ENCODE measurements at places on chromosomes 11 and 22.

DNA sequence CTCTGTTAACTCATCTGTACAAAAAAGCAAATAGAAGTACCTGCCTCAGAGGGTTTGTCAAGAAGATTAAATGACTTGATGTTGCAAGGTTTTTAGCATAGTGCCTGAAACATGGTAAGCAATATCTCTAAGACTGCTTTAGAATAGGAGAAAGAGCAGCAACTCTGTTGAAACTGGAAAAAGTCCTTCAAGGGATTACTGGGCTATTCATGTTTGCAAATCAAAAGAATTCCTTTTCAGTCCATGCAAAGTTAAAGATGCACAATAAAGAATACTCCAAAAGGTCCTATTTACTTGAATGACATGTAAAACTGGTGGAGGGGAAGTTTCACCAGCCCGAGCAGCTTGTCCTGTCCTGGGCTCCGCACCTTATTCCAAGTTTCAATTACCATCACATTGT is 70.6 kb downstream of the C2CD3 start:
- no peak for DNase-seq

- DNase-seq, result no peak
These were observed 134.7 kb upstream of the KIRREL3 start for GRCh38 chr11:127135256-127135655.

DNA sequence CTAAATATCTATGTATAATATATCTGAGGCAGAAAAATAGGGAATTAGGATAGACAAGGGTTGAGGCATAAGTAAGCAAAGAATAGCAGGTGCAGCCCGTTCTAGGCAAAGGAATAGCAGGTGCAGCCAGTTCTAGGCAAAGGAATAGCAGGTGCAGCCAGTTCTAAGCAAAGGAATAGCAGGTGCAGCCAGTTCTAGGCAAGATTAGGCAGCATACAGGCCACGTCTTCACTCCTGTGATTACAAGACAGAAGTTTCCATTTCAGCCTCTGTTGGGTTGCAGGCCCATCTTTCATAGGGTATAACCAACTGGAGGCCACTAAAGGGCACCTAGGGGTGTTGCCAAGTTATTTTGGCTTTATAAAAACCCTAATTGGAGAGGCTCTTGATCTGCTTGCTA is 28.8 kb upstream of the CHORDC1 start:
- no peak for DNase-seq

GRCh38 chr11:44507896-44508445 is 57.5 kb upstream of the CD82 start:
- no peak for DNase-seq

GRCh38 chr11:66866511-66866986 is 9.7 kb downstream of the LRFN4 start:
- DNase-seq, result no peak

- DNase-seq, result no peak
These were observed 9.7 kb downstream of the DEUP1 start for GRCh38 chr11:93340223-93340622.

DNA sequence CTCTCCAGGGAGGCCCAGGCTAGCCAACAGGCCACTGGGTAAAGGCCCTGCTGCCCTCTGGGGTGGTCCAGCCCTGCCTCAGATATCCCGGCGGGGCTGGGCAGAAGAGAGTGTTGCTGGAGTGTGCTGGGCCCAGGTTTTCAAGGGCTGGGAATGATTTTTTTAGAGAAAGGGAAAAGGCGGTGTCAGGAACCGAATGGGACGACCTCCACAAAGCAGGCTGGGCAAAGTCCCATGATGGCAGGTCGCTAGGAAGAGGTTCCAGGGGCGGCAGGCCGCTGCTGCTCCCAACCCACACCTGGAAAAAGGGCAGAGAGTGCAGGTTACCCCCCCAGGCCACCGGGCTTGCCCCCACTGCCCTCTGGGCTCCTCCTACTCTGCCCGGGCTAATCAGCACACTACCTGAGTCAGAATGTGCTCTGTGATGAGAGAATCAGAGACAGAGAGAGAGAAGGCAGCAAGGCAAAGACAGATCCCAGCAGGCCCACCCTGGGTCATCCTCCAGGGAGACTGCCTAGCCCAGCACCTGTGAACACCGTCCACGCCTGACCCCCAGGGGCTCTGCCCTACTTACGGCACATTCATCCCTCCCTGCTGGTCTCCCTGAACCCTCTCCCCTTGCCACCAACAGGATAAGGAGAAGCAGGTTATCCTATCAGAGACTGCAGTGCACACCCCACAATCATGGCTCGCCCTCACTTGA is 4.6 kb downstream of the PATZ1 start:
- DNase-seq, result no peak

GRCh38 chr22:27856386-27856785 is 54.8 kb upstream of the MN1 start:
- no peak for DNase-seq

DNA sequence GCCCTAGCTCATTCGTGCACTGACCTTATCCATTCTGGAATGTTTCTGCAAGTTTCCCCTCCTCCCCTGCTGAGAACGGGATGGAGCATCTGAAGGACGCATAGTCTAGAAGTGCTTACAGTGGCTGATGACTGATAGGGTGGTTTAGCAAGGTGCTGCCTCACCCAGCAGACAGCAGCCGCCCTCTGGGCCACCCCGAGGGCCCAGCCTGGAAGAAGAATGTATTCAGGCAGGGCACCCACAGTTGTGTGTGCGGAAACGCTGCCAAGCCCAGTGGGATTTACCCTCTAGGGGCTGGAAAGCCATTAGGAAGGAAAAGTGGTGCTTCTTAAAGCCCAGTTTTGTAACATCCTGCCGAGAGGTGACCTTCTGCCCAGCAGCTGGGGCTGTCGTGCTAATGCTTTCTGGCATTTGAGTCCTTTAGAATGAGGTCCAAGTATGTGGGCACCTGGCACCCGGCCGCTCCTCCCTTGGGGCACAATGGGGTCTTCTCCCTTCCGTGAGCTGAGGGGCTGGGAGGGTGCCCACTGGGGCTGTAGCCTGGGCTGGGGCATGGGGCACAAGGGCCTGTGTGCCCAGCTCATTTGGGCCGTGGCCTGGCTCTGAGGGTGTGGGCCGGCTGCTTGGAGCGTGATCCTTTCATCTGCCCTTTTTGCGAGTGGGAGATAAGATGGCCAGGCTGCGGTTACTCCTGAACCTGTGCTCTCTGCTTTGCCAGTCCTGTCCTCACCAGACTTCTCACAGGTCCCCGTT is 14.4 kb downstream of the FBLN1 start:
- DNase-seq, result no peak

DNA sequence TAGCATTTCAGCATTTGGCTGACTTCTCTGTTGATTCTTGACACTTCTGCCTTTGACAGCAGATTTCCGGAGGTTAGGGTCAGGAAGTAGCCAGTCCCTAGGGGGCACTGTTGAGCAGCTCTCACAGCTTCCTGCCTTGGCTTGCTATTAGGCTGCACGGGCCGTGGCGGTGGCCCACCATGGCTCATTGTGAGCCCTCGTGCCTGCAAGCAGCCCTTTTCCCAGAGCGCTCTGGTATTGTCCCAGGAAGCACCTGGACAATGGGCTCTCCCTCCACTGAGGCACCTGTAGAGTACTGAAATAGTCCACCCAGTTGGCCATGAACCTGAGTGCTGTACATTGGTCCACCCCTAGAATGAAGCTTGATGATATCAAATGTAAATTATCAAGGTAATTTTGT is 100.2 kb upstream of the GAL start:
- DNase-seq, result peak; percentile 33

- no peak for DNase-seq
These were observed 5.3 kb upstream of the INS start for GRCh38 chr11:2166091-2166851.

- DNase-seq, result no peak
These were observed 245.0 kb downstream of the TBC1D22A start for GRCh38 chr22:47007496-47007895.

- no peak for DNase-seq
These were observed 12.2 kb downstream of the NCF4 start for GRCh38 chr22:36872866-36873498.

DNA sequence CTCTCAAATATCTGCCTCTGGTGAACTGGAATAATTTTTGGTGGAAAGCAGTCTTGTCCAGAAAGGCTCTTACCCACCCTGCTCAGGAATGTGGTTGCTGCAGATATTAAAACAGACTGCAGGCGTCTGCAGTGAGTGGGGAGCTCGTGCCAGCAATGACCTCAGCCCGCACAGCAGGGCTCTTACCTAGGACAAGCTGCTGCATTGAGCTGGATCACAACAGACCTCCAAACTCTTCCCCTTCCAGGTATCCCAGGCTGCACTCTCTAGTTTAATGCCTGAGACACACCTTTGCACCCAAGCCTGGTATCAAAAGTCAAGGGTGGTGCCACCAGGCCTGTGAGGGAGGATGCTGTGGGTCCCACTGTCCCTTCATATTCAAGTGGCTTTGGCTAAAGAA is 69.7 kb upstream of the CDON start:
- no peak for DNase-seq

GRCh38 chr11:123318623-123319022 is 111.4 kb upstream of the GRAMD1B start:
- no peak for DNase-seq

DNA sequence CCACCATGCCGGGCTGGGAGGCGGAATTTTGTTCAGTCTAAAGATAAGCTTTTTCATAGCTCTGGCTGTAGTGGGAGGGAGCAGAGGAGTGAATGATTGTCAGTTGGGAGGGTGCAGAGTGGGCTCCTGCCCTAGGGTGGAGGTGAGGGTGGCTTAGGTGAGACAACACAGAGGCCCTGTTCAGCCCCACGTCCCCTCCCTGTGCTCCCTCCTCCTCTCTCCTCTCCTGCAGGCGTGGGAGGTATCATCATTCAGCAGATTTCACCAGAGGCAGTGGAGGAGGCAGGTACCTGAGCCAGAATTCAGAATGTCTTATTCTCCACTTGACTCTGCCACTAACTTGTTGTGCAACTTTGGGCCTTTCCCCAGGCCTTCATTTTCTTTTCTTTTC is 1.7 kb upstream of the THRSP start:
- DNase-seq, result no peak

DNA sequence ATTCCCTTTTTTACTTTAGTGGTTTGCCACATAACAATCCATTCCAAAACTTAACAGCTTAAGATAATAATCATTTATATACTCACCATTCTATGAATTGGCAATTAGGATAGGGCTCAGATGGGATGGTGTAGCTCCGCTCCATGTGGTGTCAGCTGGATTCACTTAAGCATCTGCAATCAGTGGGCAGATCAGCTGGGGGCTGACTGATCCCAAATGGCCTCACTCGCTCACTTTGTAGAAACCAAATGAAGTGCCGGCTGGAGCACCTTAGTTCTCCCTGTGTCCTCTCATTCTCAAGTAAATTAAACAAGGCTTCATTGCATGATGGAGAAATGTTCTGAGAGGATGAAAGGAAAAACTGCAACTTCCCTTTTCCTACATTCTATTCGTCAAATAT is 161.4 kb downstream of the WT1 start:
- DNase-seq, result no peak

GRCh38 chr11:117752071-117752470 is 44.9 kb downstream of the DSCAML1 start:
- DNase-seq, result no peak

GRCh38 chr11:70247710-70248072 is 22.8 kb upstream of the PPFIA1 start:
- no peak for DNase-seq

- no peak for DNase-seq
These were observed 27.7 kb upstream of the TP53I11 start for GRCh38 chr11:44978274-44978960.

GRCh38 chr11:73176145-73176873 is 34.2 kb upstream of the FCHSD2 start:
- no peak for DNase-seq

- DNase-seq, result no peak
These were observed 234.8 kb downstream of the CASP12 start for GRCh38 chr11:104663190-104664140.

DNA sequence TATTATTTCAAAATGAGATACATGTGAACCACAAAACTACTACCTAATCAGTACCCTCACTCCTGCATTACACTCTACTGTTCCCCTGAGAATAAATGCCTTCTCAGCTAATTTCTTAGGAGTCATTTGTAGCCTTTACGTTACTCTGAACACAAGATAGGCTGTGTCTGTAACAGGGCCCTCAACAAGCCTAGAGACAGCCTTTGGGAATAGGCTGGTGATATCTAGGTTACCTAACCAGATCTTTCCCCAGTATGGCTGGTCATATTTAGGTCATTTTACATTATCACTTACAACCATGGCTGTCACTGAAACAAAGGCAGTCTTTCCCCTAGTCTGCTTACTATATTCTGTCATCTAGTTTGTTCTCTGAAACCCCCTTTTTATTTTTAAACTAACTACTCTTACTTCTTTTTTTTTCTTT is 14.2 kb downstream of the ATM start:
- no peak for DNase-seq

DNA sequence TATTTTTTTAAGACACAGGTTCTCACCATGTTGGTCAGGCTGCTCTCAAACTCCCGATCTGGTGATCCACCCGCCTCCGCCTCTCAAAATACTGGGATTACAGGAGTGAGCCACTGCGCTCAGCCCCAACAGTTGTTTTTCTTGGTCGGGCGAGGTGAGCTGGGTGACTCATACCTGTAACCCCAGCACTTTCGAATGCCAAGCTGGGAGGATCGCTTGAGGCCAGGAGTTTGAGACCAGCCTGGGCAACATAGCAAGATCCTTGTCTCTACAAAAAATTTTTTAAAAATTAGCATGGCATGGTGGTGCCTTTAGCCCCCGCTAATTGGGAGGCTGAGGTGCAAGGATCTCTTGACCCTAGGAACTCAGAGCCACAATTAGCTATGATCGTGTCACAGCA is 7.0 kb upstream of the NF2 start:
- no peak for DNase-seq

GRCh38 chr11:11095831-11096723 is 238.2 kb upstream of the ZBED5 start:
- DNase-seq, result no peak

DNA sequence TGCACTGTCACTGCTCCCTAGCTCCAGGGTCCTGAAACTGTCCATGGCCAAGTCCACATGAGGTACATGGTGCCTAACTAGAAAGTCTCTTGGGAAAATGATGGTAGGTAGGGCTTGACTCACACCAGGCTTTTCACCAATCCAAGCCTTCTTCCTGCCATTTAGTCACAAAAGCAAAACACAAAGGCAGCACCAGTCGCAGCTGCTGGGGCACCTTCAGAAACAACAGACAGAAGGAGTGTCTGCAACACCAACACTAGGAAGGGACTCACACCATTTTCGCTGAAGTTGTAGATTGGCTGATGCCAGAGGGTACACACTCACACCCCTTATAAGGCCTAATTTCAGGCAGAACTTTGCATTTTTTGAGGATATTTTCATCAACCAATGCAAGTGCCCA is 55.7 kb downstream of the SYTL2 start:
- no peak for DNase-seq

GRCh38 chr22:39240831-39241793 is 3.7 kb downstream of the PDGFB start:
- no peak for DNase-seq

- no peak for DNase-seq
These were observed 58.1 kb upstream of the PGR start for GRCh38 chr11:101187748-101188147.
